Ovary (tissue), 10 donors: ENCODE measurements at places on chromosomes 5 and 9. TPM values are rescaled to one million over a fixed set of nuclear protein-coding genes. Genes with fewer than 3 reads are reported as not detected.
A peak's percentile ranks its signal among the peaks of the same experiment; 100 is the strongest.

Gene DBH
- not detected for total RNA-seq

Gene MZB1
- not detected for total RNA-seq

DNA sequence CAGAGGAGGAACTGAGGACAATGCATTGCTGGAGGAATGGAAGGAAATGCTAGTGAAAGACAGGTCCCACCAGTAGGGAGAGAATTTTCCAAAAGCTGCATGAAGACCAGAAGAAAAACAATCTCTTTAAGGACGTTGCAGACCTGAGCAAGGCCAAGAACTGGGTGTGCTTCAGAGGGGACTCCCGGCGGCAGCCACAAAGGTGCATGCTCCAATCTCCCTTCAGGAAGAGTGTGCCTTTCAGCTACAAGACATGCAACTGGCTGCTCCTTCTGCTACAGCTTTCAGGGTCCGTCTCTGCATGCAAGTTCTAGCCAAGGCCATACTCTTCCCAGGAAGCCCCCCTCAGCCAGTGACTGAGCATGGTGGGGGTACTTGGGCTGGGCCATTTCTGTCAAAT, 62.9 kb downstream of the SFXN1 start:
- H3K4me3 ChIP-seq = no peak overlapping the region
- H3K4me1 ChIP-seq = no peaks in the 10 kb centered on the region
- H3K27me3 ChIP-seq = no peaks in the 10 kb centered on the region
- H3K36me3 ChIP-seq = no peaks in the 10 kb centered on the region
- no peak overlapping the region for H3K27ac ChIP-seq

DNA sequence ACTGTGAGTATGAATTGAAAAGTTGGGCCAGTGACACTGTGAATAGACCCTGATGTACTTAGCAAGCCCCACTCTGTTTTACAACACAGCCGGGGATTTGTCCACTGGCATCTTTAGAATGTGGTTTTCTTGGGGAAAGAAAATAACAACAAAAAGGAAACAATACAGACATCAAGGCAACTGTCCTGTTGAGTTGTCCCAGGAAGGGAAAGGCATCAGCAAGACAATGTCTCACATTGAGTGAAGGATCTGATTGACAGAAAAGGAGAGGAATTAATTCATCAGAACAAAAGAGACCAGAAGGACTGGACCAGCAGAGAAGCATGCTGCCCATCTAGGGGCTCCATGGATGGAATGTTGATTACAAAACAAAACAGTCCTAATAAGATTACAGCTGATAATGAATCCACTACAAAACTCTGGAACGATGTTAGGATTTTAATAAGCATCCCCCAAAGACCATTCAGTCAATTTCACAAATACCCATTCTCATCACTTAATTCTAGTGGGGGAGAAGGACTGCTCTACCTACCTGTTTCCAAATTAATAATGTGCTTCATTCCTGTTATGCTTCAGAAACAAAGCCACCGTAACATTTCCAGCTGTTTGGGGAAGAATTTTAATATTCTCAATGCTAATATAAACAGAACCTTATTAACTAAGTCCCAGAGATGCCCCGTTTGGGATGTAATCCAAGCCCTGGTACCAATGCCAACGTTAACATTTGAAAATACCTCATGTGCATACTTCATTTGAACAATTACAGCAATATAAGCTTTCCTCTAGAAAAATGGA, 298.0 kb downstream of the SPOCK1 start:
- no peak overlapping the region for H3K27ac ChIP-seq
- no peaks in the 10 kb centered on the region for H3K36me3 ChIP-seq
- DNase-seq = no peak
- H3K27me3 ChIP-seq = no peaks in the 10 kb centered on the region
- no peaks in the 10 kb centered on the region for H3K4me1 ChIP-seq

DNA sequence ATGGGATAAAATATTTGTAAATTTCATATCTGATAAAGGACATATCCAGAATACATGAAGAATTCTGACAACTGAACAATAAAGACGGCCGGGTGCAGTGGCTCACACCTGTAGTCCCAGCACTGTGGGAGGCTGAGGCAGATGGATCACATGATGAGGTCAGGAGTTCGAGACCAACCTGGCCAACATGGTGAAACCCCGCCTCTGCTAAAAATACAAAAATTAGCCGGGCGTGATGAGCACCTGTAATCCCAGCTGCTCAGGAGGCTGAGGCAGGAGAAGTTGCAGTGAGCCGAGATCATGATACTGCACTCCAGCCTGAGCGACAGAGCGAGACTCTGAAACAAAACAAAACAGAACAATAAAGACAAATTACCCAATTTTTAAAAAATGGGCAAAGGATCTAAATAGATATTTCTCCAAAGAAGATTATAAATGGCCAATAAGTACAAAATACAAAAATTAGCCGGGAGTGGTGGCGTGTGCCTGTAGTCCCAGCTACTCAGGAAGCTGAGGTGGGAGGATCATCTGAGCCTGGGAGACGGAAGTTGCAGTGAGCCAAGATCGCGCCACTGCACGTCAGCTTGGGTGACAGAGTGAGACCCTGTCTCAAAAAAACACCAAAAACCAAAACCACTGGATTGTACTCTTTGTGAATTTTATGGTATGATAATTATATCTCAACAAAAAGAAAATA, 9.6 kb upstream of the NSD1 start:
- H3K27me3 ChIP-seq = no peaks in the 10 kb centered on the region
- no peaks in the 10 kb centered on the region for H3K4me1 ChIP-seq
- DNase-seq = no peak
- H3K27ac ChIP-seq = no peak overlapping the region
- no peak overlapping the region for H3K4me3 ChIP-seq
- H3K36me3 ChIP-seq = no peaks in the 10 kb centered on the region

DNA sequence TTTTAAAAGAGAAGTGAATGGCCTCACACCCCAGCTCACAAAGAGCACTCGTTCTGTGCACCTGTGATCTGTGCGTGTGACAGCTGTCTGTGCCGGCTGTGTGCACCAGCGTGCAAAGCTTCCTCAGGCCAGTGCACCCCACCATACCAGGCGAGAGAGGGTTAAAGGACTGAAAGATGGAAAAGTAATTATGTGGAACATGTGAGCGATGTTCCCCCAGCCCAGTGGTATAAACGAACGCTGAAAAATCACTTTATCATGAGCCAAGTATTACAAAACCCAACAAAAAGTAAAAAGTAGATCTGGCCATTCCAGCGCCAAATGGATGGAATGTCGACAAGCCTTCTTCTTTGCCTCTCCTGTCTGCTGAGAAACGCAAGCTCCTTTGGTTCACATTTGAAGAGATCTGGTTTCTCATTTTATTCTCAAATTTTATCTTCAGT, 53.7 kb downstream of the IPPK start:
- H3K27ac ChIP-seq = peak overlapping the region; percentile 79
- H3K4me3 ChIP-seq = no peak overlapping the region
- DNase-seq = no peak
- no peaks in the 10 kb centered on the region for H3K27me3 ChIP-seq
- no peaks in the 10 kb centered on the region for H3K36me3 ChIP-seq
- H3K4me1 ChIP-seq = peaks cover 53% of the 10 kb centered on the region

DNA sequence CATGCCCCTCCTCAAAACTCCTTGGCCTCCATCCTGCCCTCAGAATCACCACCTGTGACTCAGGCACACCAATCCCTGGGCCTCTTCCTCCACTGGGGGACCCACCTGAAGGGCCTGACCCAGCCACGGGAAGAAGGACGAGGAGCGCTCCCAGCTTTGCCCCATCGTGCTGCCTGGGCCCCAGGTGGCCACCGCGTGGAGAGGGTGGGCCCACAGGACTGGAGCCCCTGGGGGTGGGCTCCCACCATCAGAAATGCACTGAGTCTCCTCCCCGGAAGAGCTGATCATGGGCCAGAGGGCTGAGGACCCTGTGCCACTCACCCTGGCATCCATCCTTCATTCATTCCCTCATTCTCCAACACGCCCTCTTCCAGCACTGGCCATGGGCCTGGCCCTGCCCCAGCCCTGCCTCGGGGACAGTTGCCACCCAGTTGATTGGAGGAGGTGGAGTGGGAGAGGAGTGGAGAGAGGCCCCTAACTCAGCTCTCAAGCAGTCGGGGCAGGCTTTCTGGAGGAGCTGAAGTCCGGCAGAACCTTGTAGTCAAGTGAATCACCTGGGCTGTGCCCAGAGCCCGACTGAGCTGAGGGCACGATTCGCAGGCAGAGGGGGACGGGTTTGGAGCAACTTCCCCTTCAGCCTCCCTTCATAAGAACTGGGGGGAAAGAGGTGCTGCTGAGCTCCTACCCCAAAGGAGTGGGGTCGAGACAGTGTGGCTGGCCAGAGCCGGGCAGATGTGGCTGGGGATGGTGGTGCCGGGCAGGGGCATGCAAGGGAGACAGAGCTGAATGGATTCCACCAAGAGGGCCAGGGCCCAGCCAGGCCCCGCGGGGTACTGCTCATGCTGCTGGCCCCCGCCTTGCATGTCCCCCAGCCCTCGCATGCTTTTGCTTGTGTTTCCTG, 29.6 kb downstream of the DNM1 start:
- no peak overlapping the region for H3K4me3 ChIP-seq
- H3K27ac ChIP-seq = no peak overlapping the region
- H3K4me1 ChIP-seq = no peaks in the 10 kb centered on the region
- DNase-seq = no peak
- H3K36me3 ChIP-seq = no peaks in the 10 kb centered on the region
- no peaks in the 10 kb centered on the region for H3K27me3 ChIP-seq

DNA sequence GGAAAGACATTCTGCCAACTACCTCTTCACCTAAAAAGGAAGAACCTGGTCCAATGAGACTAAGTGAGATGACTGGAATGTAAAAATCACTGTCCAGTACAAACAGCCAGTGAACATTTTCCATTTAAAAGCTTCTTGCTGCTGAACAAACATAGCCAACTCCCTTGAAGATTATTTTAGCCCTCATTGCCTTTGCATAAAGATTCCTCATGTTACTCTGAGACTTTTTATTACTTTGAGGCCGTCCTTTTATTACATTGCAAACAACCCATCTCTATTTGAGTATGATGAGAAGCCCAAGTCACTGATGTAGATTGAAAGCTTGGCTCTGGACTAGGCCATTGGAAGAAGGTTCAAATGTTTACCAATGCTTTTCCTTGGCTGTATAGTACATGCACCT, 649.8 kb downstream of the CETN3 start:
- no peak overlapping the region for H3K4me3 ChIP-seq
- H3K4me1 ChIP-seq = no peaks in the 10 kb centered on the region
- H3K27me3 ChIP-seq = no peaks in the 10 kb centered on the region
- DNase-seq = no peak
